ENCODE measurements at places on chromosomes 11 and 22.

- no peak for DNase-seq
Observed at GRCh38 chr11:5129457-5129877, 8.7 kb downstream of the OR52A5 start.

DNA sequence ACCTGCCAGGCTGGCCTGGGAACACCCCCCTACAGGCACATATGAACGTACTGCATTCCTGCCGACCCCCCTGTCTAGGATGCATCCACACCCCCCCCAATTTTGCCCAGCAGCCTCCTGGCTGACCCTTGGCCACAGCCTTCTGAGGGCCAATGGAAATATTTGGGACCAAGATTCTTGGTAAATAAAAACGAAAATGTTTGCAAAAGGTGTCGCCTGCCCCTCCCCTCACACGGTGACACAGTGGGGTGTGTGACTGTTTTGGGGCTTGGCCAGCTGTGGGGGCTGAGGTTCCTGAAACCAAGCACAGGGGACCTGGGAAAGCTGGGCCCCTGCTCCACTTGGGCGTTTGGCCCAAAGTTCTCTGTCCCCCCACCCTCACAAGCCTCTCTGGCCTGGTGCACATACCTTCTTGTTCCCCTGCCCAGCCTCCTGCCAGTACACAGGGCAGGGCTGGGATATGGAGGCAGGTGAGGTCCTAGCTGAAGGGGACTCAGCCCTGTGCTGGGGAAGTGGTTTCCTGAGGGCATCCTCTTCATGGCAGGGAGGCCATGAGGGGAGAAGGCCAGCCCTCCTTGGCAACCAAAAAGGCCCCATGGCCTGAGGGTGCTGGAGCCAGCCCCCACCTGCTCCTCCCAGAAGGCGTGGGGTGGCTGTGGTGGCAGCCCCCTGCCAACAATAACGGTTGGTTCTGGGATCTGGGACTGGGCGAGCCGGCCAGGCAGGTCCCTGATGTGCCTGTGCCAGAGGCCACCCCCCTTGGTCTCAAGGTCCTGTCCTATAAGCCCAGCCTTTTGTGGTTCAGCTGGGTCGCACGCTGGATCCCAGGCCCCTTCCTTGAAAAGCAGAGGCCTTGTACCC, 2.1 kb upstream of the CRACR2B start:
- no peak for DNase-seq

- no peak for DNase-seq
Observed at GRCh38 chr11:73431396-73431795, 55.2 kb downstream of the RELT start.

DNA sequence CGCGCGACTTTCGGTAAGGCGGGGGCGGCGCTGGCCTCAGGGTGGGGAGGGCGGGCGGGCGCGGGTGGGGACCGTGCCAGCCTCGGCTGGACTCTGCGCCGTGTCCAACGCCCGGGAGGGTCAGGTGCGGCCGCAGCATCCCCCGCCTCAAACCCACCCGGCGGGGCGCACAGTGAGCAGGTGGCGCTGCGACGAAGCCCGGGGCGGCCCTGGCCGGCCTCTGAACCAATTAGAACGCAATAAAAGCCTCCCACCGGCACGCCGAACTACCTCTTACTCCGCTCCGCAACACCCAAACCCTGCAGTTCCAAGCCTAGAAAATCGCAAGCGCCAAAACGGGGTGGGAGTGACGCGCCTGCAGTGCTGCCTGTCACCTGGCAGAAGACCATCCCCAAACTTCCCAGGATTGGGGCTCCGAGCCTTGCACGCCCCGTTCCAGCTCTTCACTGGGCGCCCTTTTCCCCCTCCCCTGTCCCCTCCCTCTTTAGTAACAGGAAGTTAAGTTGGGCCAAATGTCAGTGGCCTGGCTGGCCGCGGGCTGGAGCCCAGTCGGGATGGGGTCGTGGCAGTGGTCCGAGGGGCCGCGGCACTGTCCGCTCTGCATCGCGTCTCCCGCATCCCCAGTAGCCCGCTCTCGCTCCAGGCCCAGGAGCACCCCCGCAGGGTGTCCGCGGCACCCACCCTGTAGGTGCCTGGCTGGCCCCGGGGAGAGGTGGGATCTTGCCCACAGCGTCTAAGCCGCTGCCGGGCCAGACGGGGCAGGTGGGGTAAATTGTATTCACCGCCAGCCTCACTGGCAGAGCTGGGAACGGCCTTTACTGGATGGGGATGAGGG, 541 bp downstream of the MICAL2 start:
- DNase-seq: peak; percentile 25

DNA sequence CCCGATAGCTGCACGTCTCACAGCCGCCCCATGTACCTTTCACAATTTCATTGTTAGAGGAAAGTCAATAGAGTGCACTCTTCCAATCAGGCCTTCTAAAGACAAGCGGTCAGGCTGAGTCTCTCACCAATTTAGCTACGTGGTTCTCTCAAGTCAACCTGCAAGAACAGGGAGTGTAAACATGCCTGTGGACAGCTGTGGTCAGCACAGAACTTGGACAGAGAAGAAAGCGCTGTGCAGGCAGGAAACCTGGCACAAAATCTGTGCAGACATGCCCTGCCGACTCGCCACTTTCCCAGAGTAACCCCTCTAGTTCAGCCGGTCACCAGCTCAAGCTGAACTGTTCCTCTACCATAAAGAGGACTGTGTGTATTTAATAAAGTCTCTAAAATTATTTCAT, 39.5 kb downstream of the CHKA start:
- no peak for DNase-seq

GRCh38 chr11:85694385-85694980, 8.5 kb upstream of the CCDC89 start:
- no peak for DNase-seq

GRCh38 chr11:68315171-68315920, 3.0 kb downstream of the LRP5 start:
- DNase-seq: no peak

GRCh38 chr22:48333323-48333763, 1494.3 kb downstream of the BRD1 start:
- DNase-seq: no peak

DNA sequence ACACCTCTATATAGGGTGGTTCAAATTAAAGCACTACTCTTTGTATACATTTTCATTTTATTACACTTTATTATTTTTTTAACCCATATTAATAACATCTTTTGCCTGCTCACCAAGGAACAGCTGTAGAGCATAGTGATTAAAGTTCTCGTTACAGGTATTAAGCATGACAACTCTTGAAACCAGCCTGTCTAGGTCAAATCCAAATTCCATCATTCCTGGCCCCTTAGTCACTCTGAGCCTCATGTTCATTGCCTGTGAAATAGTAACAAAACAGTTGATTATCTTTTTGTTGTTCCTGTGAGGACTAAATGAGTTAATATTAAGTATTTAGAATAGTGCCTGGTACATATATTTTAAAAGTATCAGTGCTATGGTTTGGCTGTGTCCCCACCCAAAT, 334.5 kb downstream of the RAB38 start:
- DNase-seq: no peak

DNA sequence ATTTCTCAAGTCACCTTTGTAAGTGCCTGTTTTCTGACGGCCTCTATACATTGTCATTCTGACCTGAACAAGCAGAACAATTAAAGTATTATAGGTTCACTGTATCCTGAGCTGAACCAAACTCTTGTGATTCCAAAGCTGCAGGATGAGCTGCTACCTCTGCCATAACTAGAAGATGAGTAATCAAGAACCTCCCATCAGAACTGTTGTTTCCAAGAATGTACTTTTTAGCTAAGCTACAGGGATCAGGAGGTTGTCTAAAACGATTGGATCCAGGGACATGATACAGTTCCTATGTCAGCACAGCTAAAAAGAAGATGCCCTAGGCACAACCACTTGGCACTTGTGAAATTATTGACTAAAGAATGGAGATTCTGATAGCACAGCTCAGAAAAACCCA, 288.4 kb upstream of the CCDC90B start:
- no peak for DNase-seq

DNA sequence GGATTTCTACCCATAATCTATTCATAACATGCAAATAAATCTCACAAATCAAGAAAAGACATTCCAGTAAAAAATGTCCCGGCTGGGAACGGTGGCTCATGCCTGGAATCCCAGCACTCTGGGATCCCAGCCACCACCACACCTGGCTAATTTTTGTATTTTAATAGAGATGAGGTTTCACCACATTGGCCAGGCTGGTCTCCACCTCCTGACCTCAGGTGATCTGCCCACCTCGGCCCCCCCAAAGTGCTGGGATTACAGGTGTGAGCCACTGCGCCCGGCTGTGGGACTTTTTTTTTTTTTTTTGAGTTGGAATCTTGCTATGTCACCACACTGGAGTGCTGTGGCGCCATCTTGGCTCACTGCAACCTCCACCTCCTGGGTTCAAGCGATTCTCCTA, 4.7 kb downstream of the CHID1 start:
- DNase-seq: no peak

GRCh38 chr11:134921938-134922337, 509.9 kb upstream of the B3GAT1 start:
- DNase-seq: no peak

GRCh38 chr11:130031945-130032344, 29.3 kb upstream of the PRDM10 start:
- no peak for DNase-seq

DNA sequence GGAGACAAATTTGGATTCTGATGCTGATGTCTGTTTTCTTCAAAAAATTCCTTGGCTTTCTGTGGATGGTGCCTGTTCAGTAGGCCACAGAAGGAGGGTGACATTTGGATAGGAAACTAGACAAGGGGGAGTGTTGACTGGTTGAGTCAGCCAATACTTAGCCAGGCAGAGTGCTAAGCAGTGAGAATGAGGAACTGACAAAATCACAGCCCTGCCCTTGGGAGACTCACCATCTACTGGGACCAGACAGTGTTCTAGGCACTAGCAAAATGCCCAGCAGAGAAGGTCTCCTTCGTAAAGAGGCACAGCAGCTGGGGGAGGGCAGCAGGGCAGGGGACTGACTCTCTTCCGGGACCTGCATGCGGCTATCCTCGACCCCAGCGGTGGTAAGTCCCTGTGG, 190.2 kb downstream of the DSCAML1 start:
- DNase-seq: no peak

DNA sequence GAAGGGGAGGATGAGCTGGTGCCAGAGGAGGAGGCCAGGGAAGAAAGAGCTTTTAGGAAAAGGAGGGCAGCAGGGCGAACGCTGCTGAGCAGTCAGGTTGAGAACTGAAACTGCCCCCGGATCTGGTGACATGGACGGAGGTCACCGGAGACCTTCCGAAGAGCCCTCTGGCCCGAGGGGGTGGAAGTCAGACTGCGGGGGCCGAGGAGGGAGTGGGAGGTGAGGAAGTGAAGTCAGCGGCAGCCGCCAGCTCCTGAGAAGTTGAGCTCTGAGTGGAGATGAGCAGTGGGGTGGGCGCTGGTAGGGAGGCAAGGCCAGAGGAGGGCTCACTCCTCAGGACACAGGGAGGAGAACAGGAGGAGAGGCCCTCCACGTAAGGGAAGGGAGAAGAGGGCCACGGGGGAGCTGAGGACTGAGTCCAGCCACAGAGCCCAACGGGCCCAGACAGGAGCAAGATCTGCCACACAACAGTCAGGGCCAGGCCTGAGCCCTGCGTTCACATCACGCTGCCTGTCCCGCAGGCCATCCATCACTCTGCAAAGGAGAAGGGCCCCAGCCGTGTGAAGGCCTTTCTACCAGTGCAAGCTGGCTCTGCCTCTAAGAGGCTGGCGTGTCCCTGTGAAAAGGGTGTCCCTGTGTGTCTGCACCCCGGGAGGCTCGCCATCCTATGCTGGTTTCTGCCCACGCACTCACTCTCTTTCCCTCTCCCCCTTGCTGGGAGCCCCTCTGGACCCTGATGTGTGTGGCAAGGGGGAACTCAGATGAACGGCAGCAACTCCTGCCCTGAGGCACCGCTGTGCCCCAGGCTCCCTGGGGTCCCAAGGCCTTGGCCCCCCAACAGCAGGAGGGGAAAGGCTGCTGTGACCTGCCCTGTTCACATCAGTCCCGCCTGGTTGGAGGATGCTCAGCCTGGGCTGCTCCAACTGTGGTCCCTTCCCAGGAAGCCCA, 19.0 kb upstream of the LRRC32 start:
- no peak for DNase-seq

GRCh38 chr11:114311946-114312345, 15.7 kb downstream of the NNMT start:
- DNase-seq: no peak

DNA sequence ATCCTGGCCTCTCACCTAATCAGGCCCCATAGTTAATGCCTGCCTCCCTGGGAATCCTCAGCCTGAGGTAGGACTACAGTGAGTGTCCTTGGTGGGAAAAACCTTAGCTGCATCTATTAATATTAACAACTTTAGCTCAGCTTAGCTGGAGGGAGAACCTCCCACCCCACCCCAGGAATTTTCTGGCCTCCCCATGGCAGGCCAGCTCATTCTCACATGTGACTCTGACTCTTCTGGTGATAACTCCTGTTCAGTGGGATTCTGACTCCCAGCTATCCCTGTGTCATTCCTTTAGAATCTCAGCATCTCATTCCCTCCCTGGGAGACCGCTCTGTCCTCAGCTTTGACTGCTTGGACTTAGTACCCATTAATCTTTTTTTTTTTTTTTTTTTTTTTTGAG, 14.5 kb downstream of the ART5 start:
- DNase-seq: no peak

DNA sequence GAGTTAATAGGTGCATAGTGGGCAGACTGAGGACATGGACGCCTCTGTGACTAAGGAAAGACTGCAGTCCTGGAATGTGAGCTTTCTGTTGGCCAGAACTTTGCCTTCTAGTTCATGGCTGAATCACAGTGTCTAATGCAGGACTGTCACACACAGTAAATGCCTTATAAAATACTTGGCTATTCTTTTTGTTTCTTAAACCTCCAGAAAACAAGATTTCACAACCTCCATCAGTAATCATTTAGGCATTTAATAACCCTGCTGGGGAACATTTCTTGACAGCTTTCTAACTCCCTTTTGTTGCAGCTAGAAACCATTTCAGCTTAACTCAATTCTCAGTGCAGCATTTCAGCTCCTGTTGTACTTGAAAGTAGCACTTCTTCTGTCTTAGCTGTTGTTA, 335.8 kb upstream of the DDI1 start:
- no peak for DNase-seq

GRCh38 chr11:45754261-45754709, 50.7 kb upstream of the SLC35C1 start:
- DNase-seq: no peak

DNA sequence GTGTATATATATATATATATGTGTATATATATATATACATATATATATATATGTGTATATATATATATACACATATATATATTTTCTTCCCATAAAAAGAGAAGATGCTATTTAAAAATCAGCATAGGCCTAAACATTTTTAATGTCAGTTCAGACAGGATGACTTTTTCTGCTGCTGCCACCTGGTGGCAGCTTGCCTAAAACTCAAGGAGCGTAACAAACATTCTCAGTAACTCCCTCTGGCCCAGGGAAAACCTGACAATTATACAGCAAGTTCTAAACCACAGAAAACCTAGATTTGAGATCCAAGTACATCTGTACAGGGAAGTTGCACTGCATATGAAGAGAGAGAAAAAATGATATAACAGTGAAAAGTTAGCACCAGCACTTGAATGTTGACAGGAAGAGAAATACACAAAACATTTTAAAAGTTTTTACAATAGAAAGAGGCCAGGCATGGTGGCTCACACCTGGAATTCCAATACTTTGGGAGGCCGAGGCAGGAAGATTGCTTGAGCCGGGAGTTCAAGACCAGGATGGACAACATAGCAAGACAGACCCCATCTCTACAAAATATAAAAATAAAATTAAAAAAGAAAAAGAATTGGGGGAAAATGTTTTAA, 16.6 kb downstream of the OR8A1 start:
- peak; percentile 11 for DNase-seq

All from CD4-positive, alpha-beta T cell (primary cell).